Ammon's horn (tissue), 1 donor: ENCODE measurements at places on chromosomes 12 and 14.

DNA sequence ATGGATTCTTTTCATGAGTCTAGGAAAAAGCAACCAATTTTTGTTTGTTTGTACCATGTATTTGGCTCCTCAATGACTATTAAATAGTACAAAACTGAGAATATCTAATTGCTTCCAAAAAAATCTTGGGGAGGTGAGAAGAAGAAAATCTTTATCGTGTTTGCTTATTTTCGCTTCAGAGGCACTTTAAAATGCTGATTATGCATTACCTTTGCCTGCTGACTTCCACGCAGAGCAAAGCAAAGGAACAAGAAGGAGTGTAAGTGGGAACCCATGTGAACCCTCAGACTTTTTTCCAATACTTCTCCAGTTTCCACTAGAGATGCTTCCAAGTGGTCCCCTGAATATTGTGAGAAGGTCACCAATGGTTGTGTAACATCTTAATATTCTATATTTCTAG, 43.2 kb upstream of the STRN3 start:
- no peak for DNase-seq

GRCh38 chr14:78164226-78164853, 5.8 kb upstream of the NRXN3 start:
- peak; percentile 27 for DNase-seq

GRCh38 chr12:42076976-42077375, 67.7 kb downstream of the GXYLT1 start:
- no peak for DNase-seq

DNA sequence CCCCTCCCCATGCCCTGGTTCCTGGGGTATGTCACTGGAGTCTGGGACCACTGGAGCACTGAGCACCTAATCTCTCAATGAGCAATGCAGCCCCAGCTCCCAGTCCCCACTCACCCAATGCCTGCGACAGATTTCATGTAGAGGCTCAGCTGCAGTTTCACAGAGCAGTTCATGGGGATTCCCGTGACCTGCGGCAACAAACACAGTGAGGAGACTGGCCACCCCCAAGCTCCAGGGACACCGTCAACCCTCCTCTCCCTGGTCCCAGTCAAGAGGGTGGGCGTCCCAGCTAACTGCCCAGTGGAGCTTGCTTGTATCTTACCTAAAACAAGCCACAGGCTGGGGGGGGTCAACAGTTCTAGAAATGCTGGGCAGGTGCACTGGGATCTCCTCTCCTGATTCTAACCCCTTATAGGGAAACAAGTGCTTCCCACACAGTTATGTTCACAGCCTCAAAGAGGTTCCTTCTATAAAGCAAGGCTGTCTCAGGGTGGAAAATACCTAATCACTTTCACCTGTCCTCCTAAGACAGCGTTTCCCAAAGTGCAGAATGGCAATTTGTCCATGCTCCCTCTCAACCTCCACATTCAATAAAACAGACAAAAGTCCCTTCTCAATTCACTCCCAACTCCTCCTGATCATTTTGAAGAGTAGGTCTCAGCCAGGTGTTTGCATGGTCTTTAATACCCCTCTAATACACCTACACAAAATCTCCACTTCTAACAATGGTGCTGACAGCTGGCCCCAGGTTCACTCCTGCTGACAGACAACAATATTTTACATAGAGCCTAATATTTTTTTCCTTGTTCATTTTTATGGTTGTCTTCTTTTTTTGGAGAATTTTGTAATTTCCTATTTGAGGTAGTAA, 68.3 kb downstream of the SCARB1 start:
- no peak for DNase-seq

DNA sequence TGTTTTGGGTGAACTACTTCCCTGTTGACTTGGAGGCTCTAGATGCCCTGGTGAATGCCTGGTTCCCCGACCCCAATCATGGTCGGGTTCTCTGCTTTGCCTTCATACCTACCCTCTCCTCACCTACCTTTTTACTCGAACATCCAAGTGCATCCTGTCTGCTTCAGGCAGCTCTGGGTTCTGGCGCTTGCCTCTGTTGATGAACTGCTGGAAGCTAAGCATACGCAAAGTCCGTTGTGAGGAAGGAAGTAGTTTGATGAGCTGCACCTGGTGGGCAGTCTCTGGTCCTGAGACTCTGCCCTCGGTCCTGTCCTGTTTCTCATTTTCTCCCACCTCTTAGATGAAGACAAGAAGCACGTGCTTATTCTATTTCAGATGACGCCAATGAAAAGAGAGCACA, 13.6 kb downstream of the KCNH3 start:
- no peak for DNase-seq

DNA sequence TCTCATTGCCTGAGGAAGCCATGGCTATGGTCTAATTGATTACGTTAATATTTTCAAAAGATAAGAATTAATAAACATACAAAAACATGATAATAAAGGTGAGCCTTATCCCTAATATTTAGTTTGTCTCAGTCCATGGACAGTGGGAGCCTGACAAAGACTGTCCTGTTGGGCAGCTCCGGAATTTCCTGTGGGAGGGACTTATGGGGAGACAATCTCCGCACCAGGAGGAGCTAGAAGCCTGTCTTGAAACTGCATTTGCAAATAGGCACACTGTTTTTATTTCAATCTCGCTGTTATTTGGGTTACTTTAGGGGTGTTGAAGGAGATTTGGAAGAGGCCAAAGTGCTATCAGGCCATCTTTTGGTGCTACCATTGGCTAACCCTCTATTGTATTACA, 50.8 kb upstream of the ZDHHC17 start:
- no peak for DNase-seq

DNA sequence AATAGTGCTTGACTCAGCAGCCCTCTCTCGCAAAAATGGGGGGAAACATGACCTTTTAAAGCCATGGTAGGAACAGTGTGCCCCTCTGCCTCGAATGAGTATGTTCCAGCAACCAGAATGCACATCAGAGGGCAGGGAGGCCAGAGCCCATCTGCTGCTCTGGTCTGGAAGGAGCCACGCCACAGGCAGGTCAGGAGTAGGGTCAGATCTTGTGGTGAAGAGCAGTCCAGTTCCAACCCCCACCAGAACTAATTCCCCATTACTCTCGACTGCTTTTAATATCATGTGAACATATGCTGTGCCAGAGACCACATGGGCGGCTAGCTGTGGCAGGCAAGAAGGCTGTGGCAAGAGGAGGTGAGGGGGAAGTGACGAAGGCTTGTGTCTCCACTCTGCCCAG, 34.6 kb upstream of the TMX1 start:
- no peak for DNase-seq

DNA sequence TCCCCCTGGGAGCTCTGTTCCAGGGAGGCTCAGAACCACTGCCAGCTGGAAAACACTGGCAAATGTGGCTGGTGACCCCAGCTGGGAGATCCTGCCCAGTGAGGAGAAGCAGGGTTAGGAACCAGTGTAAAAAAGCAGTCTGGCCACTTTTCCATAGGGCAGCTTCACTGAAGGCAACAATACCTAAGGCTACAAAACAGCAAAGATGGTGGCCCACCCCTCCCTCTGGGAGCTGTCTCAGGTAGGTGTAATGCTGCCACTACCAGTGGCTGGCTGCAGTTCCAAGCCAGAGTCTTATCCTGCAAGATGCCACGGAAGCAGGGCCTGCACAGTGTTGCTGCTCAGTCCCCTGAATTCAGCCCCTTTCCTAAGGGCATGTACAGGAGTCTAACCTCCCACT, 50.6 kb upstream of the ANO6 start:
- DNase-seq = no peak
